ENCODE measurements at places on chromosomes 1 and 21. TPM values are rescaled to one million over a fixed set of nuclear protein-coding genes. Genes with fewer than 3 reads are reported as not detected.

GRCh38 chr1:12031039-12031980, 12.0 kb downstream of the MIIP start:
- peak; percentile 21 for DNase-seq

GRCh38 chr1:177629526-177629925, 340.3 kb downstream of the SEC16B start:
- no peak for DNase-seq

DNA sequence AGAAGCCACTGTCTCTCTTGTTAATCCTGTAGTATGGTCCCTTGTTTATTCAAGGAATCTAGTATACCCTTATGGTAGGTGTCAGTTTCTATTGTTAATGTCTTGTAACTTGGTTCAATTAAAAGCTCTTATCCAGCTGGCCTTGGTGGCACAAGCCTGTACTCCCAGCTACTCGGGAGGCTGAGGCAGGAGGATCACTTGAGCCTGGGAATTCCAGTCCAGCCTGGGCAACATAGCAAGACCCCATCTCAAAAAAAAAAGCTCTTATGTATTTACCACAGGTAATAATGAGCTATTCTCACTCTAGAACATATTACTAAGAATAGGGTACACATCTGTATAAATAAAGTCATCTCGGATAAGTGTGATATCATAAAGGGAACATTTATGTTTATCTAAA, 46.5 kb downstream of the TMEM200B start:
- DNase-seq, result no peak

GRCh38 chr1:1043411-1043810, 23.5 kb downstream of the AGRN start:
- DNase-seq, result no peak

DNA sequence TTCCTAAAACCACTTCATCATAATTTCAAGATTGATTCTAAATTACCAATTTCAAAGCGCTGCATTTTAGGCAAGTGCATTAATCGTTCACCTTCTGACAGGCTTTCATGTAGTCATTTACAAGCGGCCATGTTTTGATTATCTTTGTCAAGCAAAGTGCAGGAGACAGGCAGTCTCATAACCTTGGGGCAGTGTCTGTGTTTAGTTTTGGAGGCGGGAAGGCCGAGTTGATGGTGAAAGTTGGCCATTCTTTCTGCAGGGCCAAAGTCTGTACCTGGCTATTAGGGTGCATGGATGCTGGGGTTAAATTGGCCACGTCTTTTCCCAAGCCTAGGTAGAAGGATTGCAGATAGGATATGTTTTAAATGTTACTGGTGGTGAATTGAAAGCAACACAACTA, 2.9 kb downstream of the AGPAT3 start:
- DNase-seq, result no peak

DNA sequence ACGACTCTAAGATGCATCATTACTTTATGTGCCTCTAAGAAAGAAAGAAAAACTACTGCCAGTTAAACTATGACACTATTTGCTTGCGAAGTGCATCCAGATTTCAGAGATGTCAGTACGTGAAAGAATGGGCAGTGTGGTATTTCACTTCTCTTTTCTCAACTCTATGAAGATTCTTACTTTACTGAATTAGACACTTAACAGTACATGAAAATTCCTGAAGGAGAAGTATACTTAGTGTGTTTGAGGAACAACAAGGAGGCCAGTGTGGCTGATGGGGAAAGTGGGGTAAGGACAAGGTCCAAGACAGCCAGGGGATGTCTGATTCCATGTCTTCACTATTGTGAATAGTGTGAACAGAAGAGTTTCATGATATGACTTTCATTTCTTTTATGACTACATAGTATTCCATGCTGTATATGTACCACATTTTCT, 53.9 kb upstream of the HSD17B7 start:
- DNase-seq, result no peak

DNA sequence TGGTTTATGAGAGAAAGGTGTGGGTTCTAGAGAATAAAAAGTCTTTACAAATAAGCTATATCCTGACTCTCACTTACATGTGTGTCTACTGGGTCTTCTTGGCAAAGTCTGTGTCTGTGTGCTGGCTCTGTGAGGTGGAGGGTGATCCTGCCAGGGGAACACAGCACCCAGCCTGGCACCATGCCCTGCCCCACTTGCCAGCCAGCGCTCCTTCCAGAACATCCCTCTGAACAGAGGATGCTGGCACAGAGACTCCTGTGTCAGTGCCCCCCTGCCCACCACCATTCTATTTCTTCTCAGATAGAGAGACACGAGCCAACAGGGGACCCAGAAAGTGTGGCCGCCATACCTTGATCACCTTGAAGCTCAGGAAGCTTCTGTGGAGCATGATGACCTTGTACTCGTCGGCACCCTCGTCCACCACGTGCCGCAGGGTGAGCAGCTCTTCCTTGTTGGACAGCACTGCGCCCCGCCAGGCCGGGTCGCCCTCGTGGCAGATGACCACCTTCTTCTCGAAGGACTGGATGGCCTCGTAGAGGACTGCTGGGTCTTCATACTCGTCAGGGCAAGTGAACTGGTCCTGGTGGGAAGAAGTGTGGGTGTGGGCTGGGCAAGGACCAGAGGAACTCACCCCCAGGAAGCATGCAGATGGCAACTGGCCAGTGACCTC, 49.7 kb downstream of the NTPCR start:
- DNase-seq, result no peak

DNA sequence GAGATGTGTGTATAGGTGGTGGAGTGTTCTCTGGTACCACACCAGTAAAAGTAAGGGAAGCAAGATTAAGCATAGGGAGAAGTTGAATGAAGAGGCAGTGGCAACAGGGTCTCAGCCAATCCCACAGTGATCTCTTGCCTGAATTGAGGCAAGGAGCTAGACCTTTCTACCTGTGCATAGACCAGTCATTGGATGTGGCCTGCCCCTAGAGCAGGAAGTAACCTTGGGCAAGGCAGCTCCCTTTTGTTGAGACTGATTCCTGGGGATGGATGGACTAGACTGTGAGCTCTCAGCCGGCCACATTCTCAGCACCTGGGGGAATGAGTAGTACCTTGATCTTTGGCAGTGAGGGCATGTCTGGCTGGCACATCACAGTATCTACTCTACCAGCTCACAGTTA, 6.4 kb downstream of the USP16 start:
- no peak for DNase-seq

GRCh38 chr21:42524341-42525028, 10.8 kb downstream of the SLC37A1 start:
- DNase-seq, result no peak

- no peak for DNase-seq
Measured at GRCh38 chr21:31892686-31893085, 19.9 kb downstream of the HUNK start.

DNA sequence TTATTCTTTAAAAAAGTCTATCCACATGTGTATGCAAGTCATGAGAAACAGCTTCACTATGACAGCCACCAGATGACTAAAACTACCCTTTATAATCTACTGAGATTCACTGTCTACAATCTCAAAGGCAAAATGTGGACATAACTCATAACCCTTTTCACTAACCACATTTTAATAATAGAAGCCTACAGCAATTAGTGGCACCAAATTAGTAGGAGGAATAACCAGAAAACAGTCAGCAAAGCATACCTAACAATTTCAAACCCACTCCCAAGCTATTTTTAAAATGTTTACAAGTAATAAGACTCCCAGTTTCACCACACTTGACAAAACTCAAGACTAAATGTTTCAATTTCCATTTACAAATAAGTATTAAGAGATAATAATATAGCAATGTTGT, 442.9 kb downstream of the PTPRC start:
- no peak for DNase-seq

The DCDC2B gene
- total RNA-seq, result not detected

Measured in Caki2 (cell line).